ENCODE measurements at places on chromosomes 3 and 15.

- H3K36me3 ChIP-seq = no peaks in the 10 kb centered on the region
- no peaks in the 10 kb centered on the region for H3K27me3 ChIP-seq
- DNase-seq = no peak
- no peak overlapping the region for H3K4me3 ChIP-seq
- H3K27ac ChIP-seq = no peak overlapping the region
Measured at GRCh38 chr3:112307557-112307956, 13.5 kb upstream of the SLC9C1 start.

- peak; percentile 62 for DNase-seq
- no peaks in the 10 kb centered on the region for H3K36me3 ChIP-seq
- peaks cover 33% of the 10 kb centered on the region for H3K27me3 ChIP-seq
- H3K4me3 ChIP-seq = no peak overlapping the region
Measured at GRCh38 chr3:13884851-13885703, 5.2 kb upstream of the WNT7A start.

DNA sequence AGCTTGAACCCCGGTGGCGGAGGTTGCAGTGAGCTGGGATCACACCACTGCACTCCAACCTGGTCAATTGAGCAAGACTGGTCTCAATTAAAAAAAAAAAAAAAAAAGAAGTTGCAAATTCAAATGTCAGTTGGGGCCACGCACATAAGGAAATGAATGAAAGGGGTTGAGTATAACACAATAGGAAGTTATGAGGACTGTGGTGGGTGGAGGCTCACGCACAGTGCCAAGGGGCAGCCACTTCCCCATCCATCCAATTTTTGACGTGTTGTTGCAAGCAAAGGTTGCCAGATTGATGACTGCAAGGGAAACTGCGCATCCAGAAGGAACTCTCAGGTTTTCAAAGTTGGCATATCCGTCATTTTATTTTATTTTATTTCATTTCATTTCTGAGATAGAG, 532.2 kb downstream of the NTRK3 start:
- no peak overlapping the region for H3K4me3 ChIP-seq
- H3K27ac ChIP-seq = no peak overlapping the region
- no peaks in the 10 kb centered on the region for H3K4me1 ChIP-seq
- H3K27me3 ChIP-seq = peaks cover 2% of the 10 kb centered on the region
- DNase-seq = no peak
- no peaks in the 10 kb centered on the region for H3K36me3 ChIP-seq

DNA sequence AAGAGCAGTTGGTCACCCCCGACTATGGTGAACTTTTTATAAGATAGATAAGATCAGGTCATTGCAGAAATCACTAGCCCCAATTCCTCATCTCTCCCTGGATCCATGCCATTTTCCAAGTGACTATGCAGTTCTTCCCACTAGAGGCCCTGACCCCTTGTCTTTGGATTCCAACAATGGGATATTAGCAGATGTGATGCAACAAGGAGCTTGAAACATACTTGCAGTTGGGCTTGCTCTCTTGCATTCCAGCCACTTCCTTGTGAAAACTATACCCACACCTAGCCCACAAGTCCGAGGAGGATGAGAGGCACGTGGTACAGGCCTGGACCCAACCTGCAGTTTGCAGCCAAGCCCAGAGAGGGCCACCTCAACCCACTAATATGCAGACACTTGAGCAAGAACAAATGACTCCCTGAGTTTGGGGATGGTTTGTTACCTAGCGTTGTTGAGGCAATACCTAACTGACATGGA, 60.6 kb downstream of the SUCLG2 start:
- H3K27me3 ChIP-seq = no peaks in the 10 kb centered on the region
- H3K27ac ChIP-seq = no peak overlapping the region
- peaks cover 60% of the 10 kb centered on the region for H3K4me1 ChIP-seq
- H3K4me3 ChIP-seq = no peak overlapping the region
- DNase-seq = no peak

- no peak for DNase-seq
- H3K27me3 ChIP-seq = no peaks in the 10 kb centered on the region
- no peak overlapping the region for H3K4me3 ChIP-seq
- H3K27ac ChIP-seq = no peak overlapping the region
- H3K4me1 ChIP-seq = no peaks in the 10 kb centered on the region
- H3K36me3 ChIP-seq = no peaks in the 10 kb centered on the region
Measured at GRCh38 chr3:25094932-25095685, 333.0 kb upstream of the RARB start.

- no peak overlapping the region for H3K4me3 ChIP-seq
- peaks cover 92% of the 10 kb centered on the region for H3K4me1 ChIP-seq
- H3K27ac ChIP-seq = peak overlapping the region; percentile 47
- DNase-seq = no peak
- peaks cover 8% of the 10 kb centered on the region for H3K36me3 ChIP-seq
Measured at GRCh38 chr3:143167969-143168854, 48.6 kb downstream of the CHST2 start.

- H3K27me3 ChIP-seq = no peaks in the 10 kb centered on the region
- no peak overlapping the region for H3K27ac ChIP-seq
- peaks cover 5% of the 10 kb centered on the region for H3K36me3 ChIP-seq
- H3K4me1 ChIP-seq = peaks cover 39% of the 10 kb centered on the region
- H3K4me3 ChIP-seq = no peak overlapping the region
- no peak for DNase-seq
Measured at GRCh38 chr3:179174316-179174715, 26.2 kb downstream of the PIK3CA start.

DNA sequence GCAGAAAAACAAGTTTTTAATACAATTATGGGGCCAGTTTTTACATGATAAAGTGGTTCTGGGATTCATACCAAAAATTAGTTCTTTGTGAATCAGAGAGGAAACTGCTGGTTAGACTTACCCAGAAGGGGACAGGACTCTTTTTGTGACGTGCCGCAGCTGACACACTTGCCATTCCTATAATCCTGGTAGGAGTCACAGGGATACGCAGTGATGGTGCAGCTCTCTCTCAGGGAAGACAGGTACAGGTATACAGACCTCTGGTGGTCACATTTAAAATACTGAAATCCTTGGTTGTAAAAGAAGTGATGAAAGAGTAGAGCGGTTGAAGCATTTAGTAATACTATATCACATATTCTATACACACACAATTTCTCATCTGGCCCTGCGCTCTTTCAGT, 20.2 kb upstream of the TMEM41A start:
- peaks cover 31% of the 10 kb centered on the region for H3K27me3 ChIP-seq
- no peaks in the 10 kb centered on the region for H3K36me3 ChIP-seq
- no peak for DNase-seq
- no peaks in the 10 kb centered on the region for H3K4me1 ChIP-seq

DNA sequence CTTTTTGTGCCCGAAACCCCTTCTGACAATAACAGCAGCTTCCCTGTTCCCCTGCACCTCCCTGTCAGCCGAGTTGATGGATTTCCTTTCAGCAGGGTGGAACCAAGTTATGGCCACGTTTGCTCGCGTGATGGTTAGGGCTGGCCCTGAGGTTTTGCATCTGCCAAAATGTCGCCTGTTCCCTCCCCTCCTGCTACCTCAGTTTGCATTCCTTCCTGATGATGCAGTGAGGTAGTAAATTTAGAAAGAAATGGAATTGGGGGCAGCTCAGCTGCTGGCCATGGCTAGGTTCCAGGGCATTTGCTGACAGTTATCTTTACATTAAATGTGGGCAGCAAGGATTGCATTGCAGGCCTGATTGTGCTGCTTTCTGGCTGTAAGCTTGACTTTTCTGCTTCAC, 13.2 kb downstream of the LIMD1 start:
- no peak for DNase-seq
- H3K4me1 ChIP-seq = peaks cover 34% of the 10 kb centered on the region
- H3K27me3 ChIP-seq = no peaks in the 10 kb centered on the region
- no peak overlapping the region for H3K4me3 ChIP-seq

DNA sequence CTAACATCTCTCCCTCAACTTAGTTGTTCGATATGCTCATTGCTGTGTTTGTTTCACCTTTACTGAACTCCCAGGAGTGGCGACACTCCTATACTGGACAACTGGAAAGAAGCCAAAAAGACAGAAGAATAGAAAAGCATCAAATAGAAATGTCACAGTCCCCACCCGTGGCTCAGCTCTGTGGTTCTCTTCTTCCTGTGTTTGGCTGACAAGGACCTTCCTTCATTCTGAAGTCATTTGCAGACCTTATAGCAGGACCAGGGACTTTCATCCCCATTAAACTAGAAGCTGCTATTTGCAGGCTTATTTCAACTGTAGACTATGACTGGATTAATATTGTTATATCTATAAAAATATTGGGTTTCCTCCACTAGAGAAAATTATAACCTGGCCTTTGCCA, 125.9 kb downstream of the NECTIN3 start:
- H3K36me3 ChIP-seq = no peaks in the 10 kb centered on the region
- H3K27ac ChIP-seq = no peak overlapping the region
- peaks cover 5% of the 10 kb centered on the region for H3K4me1 ChIP-seq
- H3K4me3 ChIP-seq = no peak overlapping the region
- no peak for DNase-seq
- no peaks in the 10 kb centered on the region for H3K27me3 ChIP-seq

DNA sequence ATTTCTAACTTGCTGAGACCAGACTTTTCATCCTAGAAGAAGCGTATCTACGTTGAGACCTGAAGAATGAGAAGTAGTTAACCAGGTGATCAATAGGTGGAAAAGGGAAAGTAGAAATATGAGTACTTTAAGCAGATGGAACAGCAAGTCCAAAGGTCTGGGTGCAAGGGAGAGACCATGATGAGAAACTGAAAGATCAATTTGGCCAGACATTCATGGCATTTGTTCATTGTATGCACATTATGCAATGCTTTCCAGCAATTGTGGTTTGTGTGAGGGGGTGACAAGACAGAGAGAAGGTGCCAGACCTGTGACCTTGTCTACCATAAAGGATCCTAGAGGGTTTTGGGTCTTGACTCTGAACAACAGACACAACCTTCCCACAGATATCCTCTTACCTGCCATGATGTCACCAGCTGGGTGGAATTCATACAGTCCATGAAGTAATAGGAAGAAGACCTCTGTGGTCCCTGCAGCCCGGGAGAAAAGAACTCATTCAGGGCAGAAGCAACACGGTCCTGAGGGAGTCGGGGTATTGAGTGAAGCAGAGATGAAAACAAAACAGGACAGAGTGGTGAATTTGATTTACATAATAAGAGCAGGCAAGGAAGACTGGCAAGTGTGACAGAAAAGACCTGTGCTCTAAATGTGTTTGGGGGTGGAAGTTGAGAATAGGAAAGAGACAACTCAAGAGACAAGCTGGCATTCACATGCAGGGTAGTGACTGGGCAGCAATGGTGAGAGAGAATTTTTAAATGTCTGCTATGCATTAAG, 63.4 kb upstream of the PSMD6 start:
- no peaks in the 10 kb centered on the region for H3K4me1 ChIP-seq
- H3K4me3 ChIP-seq = no peak overlapping the region
- no peak for DNase-seq
- peaks cover 12% of the 10 kb centered on the region for H3K27me3 ChIP-seq
- no peak overlapping the region for H3K27ac ChIP-seq
- H3K36me3 ChIP-seq = no peaks in the 10 kb centered on the region

DNA sequence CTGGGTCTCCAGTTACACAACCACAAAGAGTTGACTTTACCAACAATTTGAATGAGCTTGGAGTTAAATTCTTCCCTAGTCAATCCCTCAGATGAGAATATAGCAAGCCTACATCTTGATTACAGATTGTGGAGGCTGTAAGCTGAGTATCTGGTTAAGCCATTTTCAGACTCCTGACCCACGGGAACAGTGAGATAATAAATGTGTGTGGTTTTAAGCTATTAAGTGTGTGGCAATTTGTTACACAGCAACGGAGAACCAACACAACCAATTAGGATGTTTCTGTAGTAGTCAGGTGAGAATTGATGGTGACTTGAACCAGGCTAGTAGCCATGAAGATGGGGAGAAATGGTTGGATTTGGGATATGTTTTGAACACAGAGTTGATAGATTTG, 37.7 kb upstream of the SLC4A7 start:
- no peaks in the 10 kb centered on the region for H3K36me3 ChIP-seq
- H3K27ac ChIP-seq = no peak overlapping the region
- no peaks in the 10 kb centered on the region for H3K27me3 ChIP-seq
- no peak overlapping the region for H3K4me3 ChIP-seq
- DNase-seq = no peak
- peaks cover 6% of the 10 kb centered on the region for H3K4me1 ChIP-seq

- no peaks in the 10 kb centered on the region for H3K27me3 ChIP-seq
- H3K36me3 ChIP-seq = peaks cover 33% of the 10 kb centered on the region
- no peak overlapping the region for H3K27ac ChIP-seq
Measured at GRCh38 chr3:4533489-4534443, 40.6 kb downstream of the ITPR1 start.

GRCh38 chr15:69897061-69897460, 200.7 kb downstream of the TLE3 start:
- H3K36me3 ChIP-seq = no peaks in the 10 kb centered on the region
- no peaks in the 10 kb centered on the region for H3K4me1 ChIP-seq
- H3K4me3 ChIP-seq = no peak overlapping the region
- no peak for DNase-seq

DNA sequence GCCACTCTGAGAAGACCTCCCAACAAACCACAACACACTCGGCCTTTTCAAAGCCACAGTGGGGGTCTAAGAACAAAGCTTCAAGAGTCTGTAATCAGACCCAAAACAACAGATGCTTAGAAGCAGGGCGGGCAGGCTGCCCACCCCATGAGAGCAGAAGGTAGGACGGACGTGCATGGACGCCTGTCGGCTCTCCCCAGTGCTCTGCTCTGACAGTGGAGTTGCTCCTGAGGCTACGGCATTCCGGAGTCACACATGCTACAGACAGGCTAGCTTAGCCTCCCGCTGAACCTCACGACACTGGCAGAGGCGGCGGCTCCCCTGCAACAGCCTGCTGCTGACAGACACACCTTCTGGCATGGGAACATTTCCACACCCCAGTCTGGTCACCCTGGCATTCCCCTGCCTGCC, 33.5 kb downstream of the SLCO2A1 start:
- H3K27me3 ChIP-seq = peaks cover 14% of the 10 kb centered on the region
- no peak for DNase-seq
- H3K36me3 ChIP-seq = no peaks in the 10 kb centered on the region
- no peak overlapping the region for H3K4me3 ChIP-seq

DNA sequence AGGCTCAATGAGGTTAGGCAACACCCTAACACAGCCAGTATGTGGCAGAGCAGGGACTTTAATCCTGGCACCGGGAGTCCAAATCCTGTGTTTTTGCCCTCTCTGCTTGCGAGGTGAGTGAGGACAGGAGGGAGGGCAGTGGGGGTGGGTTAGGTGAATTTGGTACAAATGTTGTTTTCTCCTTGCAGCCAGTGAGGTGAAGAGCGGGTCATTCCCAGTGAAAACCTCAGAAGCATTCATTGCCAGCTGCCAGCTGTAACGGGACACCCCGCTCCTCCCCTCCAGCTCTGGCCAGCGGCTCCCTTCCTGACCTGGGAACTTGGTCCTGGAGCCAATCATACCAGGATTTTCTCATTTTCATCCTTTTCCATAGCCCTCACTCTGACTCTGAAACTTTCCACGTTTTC, 45.7 kb upstream of the RAB6B start:
- H3K27me3 ChIP-seq = peaks cover 5% of the 10 kb centered on the region
- H3K27ac ChIP-seq = no peak overlapping the region
- no peaks in the 10 kb centered on the region for H3K36me3 ChIP-seq
- no peak for DNase-seq
- H3K4me1 ChIP-seq = peaks cover 8% of the 10 kb centered on the region

- peaks cover 91% of the 10 kb centered on the region for H3K36me3 ChIP-seq
- peak overlapping the region; percentile 95 for H3K27ac ChIP-seq
- H3K27me3 ChIP-seq = no peaks in the 10 kb centered on the region
- H3K4me1 ChIP-seq = peaks cover 29% of the 10 kb centered on the region
- H3K4me3 ChIP-seq = no peak overlapping the region
Measured at GRCh38 chr15:85730001-85730820, 64.5 kb downstream of the KLHL25 start.

All from activated T-cell treated with anti-CD3 and anti-CD28 coated beads, Interleukin-2, amount 50 U/mL, for 24 hours (primary cell).